ENCODE measurements at places on chromosomes 2 and 18.
A peak's percentile ranks its signal among the peaks of the same experiment; 100 is the strongest.

DNA sequence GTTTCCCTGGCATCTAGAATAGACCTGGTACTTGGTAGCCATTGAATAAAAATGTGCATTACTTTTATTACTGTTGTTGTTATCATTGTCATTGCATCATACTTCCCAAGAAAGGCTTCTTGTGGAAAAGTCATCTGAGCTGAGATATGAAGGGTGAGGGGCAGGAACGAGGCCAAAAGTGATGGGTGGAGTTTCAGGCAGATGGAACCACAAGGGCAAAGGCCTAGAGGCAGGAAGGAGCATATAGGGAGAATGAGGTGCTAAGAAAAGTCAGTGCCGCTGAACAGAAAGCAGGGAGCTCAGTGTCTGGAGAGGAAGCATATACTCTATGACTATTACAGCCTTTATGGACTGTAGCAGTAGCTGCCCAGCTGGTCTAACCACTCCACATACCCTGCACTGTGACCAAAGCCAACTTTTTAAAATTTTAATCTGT is 219.3 kb downstream of the SPP2 start:
- no peak for ATAC-seq

DNA sequence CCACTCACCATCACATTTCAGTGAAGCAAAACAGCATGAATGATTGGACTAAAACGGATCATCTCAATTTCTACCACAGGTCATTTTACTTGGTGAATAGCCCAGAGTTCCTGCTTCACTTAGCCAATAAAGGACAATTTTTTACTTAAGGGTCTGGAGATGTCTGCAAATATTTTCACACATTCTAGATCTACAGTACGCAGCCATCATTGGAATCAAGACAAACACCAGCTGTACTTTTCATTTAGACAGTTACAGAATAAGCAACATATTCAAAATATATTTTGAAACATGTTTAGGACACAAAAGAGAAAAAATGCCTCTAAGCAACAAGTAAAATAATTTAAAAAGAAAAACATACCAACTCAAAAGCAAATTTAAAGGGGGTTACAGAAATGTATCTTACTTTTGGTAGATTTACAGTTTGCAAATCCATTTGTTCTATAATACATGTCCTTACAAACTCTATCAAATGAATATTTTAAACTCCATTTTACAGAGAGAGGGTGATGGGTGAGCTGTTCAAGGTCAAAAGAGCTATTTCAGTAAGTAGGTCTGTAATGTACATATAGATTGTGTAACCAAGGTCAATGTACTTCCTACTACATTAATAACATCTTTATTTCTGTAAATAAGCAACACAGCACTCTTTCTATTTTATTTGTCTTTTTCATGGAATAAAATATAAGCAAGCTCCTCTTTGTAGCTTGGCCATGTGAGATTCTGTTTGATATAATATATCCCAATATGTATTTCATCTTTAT is 13.4 kb downstream of the PPP1R1C start:
- no peak for ATAC-seq

GRCh38 chr2:200306931-200307723 is 634 bp downstream of the SPATS2L start:
- ATAC-seq: peak; percentile 71

- ATAC-seq: no peak
Measured at GRCh38 chr2:172928756-172929155, 146.9 kb upstream of the MAP3K20 start.

- no peak for ATAC-seq
Measured at GRCh38 chr2:156005999-156006712, 326.4 kb downstream of the NR4A2 start.

DNA sequence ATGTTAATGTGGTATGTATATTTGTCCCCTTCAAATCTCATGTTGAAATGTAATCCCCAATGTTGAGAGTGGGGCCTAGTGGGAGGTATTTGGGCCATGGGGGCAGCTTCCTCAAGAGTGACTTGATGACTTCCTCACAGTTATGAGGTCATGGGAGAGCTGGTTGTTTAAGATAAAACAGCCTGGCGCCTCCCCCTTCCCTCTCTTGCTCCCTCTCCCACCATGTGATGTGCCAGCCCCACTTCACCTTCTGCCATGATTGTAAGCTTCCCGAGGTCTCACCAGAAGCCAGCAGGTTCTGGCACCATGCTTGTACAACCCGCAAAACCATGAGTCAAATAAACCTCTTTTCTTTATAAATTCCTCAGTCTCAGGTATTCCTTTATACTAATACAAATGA is 258.3 kb upstream of the POU3F3 start:
- no peak for ATAC-seq

- no peak for ATAC-seq
Measured at GRCh38 chr18:70732916-70733315, 444.1 kb downstream of the SOCS6 start.

DNA sequence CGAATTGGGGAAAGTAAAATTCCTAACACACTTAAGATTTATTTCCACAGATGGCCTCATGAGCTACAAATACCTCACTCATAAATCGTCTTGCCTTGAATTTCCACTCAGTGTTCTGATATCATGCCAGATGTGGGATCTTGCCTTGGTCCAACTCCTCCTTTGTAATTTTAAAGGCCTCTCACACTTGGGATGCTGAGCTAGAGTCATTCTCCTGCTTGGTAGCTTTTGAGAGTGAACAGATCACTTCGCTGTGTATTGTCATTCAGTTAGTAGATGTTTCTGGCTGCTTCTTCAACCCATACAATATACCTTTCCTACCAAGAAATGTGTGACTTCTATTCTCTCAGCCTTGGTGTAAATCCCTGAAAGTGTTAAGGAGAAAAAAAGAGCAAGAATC is 309.2 kb downstream of the NRXN1 start:
- ATAC-seq: no peak

DNA sequence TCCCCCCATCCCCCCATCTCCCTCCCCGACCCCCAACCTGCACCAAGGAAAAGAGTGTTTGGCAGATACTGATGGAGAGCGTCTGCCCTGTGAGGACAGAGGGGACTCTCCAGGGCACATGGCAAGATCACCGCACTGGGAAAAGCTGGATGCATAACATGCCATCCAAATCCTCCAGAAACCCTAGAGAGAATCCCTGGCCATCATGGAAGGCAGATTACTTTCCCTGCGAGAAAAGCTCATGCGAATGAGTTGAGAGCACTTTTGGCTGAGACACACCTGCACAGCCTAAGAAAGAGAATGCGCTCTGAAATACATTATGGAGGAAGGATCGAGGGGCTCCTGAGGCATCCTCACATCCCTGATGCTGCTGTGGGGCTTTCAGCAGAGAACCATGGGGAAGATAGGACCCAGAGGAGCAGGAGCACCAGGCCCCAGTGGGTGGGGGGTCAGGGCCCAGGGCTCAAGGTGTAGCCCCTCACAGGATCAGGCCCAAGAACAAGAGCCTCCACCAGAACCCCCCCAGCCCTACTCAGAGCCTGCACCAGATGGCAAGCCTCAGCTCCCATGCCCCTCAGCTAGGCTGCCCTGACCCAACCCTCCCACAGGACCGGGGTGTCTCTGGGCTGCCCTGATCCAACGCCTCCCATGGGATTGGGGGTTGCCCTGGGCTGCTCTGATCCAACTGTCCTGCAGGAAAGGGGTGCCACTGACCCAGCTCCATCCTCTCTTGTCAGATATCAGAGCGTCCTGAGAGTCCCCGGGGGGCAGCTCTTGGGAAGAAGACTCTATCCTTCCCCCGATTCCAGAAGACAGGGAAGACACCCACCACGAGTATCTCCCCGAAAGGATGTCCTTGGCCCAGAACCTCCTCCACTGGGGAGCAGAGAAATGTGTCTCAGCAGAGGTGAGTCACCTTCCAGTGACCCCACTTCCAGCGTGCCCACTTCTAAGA is 153.4 kb downstream of the NDUFA10 start:
- no peak for ATAC-seq

DNA sequence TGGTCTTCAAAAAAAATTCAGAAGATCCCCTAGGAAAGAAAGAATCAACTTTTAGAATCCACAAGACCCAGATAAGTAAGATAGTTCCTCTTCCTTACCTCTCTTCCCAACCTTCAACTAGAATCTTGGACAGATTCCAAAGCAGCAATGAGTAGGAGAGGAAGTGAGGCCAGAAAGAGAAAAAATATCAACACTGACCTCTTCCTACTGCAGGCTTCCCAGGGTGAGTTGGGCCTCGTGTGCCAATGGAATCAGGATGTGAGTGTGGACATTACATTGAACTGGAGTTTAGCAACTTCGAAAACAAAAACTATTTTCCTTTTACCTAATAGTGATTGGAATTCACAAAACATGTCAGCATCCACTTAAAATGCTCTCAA is 102.5 kb upstream of the PIEZO2 start:
- no peak for ATAC-seq

- ATAC-seq: no peak
Measured at GRCh38 chr2:136212426-136213378, 94.8 kb upstream of the CXCR4 start.

- no peak for ATAC-seq
Measured at GRCh38 chr18:8960740-8961657, 141.5 kb upstream of the NDUFV2 start.

DNA sequence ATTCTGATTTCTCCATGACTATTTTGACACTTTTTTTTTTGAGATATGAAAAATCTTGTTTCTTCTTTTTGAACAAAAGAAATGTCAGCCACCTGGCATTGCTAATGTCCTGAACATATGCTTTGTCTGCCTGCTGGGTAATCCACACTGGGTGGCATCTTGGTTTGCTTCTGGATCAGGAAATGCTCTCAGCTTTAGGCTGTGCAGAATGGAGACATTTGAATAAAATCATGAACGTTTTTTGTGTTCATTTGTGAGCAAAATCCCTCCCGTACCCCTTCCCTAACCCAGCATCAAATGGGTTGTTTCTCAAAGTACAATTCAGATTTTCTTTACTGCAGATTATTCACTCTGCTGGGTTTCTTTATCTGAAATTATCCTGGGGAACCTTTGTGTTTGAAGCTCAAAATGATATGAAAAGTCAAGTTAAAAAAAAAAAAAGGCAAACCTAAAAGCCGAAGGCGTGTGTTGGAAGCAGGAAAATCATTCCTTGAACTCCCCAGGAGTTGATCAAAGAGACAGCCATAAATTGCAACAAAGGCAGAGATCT is 53.4 kb upstream of the KLF7 start:
- no peak for ATAC-seq

DNA sequence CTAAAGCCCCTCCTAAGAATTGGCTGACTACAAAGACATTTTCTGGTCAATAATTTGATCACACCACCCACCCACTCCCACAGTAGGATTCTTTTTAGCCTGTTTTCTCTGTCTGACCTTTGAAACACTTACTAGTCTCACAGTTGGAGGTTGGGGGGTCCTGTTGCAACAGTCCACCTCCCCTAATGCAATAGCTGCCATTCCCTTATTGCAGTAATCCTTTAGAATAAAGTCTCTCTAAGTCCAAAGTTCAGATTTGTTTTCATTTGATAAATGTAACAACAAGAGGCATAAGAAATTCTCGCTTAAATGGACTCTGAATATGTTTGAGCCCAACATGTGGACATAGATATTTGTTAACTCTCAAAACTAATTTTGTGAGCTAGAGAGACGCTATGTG is 1326.8 kb upstream of the TMEFF2 start:
- ATAC-seq: no peak

- ATAC-seq: no peak
Measured at GRCh38 chr18:49006641-49007454, 56.1 kb upstream of the SMAD7 start.

- ATAC-seq: no peak
Measured at GRCh38 chr18:28884304-28884703, 707.4 kb upstream of the CDH2 start.

GRCh38 chr18:11976315-11977152 is 4.8 kb upstream of the IMPA2 start:
- ATAC-seq: no peak

- ATAC-seq: no peak
Measured at GRCh38 chr2:55048508-55049042, 1.7 kb downstream of the RTN4 start.

DNA sequence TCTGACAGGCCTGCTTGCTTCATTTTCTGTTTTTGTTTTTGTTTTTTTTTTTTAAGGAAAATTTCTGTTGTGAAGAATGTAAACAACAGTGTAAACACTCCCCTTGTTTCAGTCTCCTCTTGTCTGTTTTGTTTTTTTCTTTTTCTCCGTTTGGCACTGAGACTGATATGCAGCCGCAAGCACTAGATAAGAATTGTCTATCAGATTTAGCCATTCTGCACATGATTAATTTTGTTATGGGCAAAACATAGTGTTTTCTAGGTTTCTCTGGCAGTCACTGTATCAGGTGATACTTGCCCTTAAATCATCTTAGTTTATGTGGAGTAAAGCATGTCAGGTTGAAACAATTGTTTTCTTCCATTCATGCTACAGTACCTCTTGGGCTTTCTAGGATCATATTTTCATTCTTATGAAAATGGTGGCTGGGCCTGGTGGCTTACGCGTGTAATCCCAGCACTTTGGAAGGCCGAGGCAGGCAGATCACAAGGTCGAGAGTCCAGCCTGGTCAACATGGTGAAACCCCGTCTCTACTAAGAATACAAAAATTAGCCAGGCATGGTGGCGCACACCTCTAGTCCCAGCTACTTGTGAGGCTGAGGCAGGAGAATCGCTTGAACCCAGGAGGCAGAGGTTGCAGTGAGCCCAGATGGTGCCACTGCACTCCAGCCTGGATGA is 12.9 kb upstream of the RBMS1 start:
- no peak for ATAC-seq

DNA sequence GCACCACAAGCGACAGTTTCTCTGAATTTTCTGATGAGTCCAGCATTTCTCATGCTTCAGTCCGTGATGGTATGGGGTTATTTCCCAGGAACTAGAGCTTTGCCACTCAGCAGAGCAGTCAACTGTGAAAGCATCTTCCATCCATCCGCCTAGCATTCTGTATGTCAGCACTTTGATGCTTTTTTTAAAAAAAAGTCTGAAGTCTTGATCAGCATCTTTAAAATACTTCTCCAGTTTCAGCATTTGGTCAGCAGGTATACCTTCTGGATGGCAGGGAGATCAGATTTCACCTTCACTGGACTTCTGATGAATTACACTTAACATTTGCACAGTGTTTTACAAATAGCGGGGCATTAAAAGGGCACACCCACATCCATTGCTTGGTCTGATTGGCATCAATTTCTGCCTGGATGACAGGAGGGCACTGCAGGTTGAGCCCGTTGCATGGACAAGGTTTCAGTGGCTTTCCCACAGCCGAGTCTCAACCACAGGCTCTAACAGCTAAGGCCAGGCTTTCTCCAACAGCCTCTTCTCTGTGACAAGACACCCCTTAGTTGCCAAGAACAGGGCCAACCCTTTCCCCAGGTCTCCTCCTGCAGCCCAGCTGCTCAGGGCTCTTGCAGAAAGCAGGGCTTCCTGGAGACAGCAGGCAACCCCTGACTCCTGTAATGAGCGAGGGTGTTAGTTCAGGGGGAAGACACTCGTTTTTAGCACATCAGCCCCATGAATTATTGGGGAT is 54.0 kb downstream of the EMILIN2 start:
- ATAC-seq: no peak

DNA sequence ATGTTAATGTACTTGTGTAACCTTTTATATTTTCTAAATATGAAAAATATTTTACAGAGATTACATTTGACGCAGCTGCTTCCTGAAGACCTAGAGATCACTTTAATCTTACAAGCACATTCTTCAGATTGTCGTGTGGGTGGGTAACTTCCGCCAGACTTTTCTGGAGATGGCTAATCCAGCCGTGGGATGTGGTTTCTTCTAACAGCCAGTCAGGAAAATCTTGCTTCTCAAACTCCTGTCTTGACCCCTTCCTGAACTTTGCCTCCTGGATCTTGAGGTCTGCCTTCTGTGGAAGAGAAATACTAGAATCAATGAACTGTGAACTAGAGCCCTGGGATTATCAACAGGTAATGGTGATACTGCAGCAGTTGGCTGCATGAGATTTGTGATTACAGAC is 401.6 kb upstream of the TNP1 start:
- ATAC-seq: no peak
